ENCODE measurements at places on chromosomes 16 and 17. TPM values are rescaled to one million over a fixed set of nuclear protein-coding genes. Genes with fewer than 3 reads are reported as not detected.

The CRYBA1 gene
- polyA plus RNA-seq, result not detected

The TCAP gene
- polyA plus RNA-seq, result 1.1 TPM

The KCNH6 gene
- polyA plus RNA-seq, result 12.5 TPM

The MYH2 gene
- polyA plus RNA-seq, result not detected

The IRX3 gene
- polyA plus RNA-seq, result 3.5 TPM

The OR1A1 gene
- polyA plus RNA-seq, result not detected

The MT2A gene
- polyA plus RNA-seq, result 254 TPM

The ITGAD gene
- not detected for polyA plus RNA-seq

The CTRL gene
- polyA plus RNA-seq, result 609 TPM

The SHISA6 gene
- polyA plus RNA-seq, result 1.3 TPM

The GP2 gene
- polyA plus RNA-seq, result 7,130 TPM

The LRRC36 gene
- 4.2 TPM for polyA plus RNA-seq

The HBA2 gene
- polyA plus RNA-seq, result 6.1 TPM

The CA7 gene
- polyA plus RNA-seq, result not detected

All from pancreas (tissue), 10 donors.